ENCODE measurements at places on chromosomes 5 and 9.

DNA sequence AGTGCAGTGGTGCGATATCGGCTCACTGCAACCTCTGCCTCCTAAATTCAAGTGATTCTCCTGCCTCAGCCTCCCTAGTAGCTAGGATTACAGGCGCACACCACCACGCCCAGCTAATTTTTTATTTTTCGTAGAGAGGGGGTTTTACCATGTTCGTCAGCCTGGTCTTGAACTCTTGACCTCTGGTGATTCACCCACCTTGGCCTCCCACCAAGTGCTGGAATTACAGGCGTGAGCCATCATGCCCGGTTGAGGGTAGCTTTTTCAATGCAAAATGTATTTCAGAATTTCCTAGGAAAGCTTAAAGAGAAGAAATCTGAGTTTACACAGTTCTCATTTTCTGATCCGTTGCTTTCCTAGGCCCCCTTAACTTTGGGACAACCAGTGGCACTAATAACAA is 15.7 kb downstream of the BDP1 start:
- no peak for DNase-seq

DNA sequence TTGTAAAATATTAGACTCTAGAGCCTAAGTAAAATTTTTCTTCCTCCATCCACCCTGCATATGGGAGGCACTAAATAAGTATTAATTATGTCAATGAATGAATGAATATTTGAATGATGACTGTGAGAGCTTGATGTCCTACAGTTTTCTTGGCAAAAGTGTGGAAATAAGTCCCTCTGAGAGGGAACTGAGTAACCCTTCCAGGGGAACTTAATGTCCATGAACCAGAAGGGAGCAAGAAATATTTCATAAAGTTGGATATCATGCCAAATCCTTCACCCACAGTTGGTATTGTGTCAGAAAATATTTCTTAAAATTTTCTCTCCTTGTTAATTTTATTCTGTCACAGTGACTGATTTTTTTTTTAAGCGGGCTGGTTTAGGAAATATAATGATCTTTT is 36.6 kb downstream of the NNT start:
- no peak for DNase-seq

GRCh38 chr9:69223605-69224004 is 49.5 kb downstream of the TJP2 start:
- peak; percentile 18 for DNase-seq

- DNase-seq, result no peak
These were observed 25.6 kb downstream of the PDZD2 start for GRCh38 chr5:31664566-31664965.

GRCh38 chr9:79166005-79166404 is 405.8 kb upstream of the TLE4 start:
- DNase-seq, result no peak

DNA sequence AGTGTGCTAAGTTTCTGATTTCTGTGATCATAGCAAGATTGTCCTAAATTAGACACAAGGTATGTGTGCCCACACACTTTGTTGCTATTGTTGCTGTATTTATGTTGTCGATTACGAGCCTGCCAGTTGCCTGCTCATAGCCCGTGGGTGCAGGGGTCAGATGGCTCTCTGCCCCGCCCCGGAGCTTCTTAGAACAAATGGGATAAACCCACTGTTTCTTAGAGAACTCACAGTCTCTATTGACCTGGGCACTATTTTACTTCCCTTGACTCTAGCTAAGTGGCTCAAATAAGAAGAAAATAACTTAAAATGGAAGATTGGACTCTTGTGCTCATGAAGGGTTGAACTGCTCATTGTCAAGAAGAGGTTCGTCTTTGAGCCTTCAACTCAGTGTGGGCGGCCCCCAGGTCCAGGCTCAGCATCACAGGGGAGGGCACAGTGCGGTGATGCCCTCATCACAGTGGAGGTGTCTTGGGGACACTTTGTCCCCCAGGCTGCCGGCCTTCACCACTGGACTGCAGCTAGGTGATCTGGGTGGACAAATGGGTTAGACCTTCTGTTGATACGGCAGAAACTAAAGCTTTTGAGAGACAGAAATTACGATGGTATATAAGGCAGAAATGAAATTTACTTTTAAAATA is 155.5 kb downstream of the TENT4A start:
- DNase-seq, result no peak

- DNase-seq, result no peak
These were observed 5.5 kb upstream of the PDLIM7 start for GRCh38 chr5:177502886-177503285.

GRCh38 chr5:114467729-114468128 is 105.9 kb downstream of the KCNN2 start:
- no peak for DNase-seq

DNA sequence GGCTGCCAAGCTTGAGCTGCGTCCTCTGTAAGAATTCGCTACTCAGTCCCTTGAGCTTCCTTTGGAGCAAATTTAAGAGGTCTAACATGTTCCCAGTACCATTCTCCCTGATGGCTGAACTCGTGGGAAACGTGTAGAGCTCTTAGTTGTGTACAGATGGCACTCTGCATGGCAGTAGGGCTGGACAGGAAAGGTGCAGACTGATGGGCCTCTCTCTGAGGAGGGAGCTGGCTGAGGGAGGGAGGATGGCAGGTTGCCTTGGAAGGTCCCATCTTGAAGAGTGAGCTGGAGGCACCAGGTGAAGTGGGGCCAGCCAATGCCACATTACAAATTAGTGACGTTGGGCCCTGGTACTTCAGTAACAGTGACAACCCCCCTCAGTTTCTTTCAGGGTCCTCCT is 495.3 kb downstream of the CCDC171 start:
- no peak for DNase-seq

- DNase-seq, result no peak
These were observed 85.4 kb upstream of the FSD1L start for GRCh38 chr9:105362470-105362869.
